ENCODE measurements at places on chromosomes 7 and 10.

- DNase-seq = no peak
Measured at GRCh38 chr10:133167693-133168616, 7.9 kb downstream of the KNDC1 start.

DNA sequence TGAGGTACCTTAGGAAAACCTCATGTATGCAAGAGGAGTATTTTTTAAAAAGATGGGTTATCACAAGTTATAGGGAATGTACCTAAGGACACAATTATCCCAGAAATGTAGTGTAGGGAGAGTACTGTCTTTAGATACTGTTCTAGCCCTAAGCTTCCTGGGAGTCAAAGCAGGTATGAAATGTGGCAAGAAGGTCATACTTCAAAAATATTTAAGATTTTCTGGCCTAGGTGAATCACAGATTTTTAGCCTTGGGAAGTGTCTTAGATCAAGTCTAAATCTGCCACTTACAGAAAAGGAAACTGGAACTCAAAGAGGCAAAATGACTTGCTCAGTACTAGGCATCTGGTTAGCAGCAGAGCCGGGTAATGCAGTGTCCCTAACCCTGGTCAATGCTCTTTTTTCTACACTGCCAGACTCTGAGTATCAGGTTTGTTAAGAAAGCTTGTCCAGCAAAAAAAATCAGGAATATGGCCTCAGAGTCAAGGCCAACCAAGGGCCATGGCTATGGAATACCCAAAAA is 13.9 kb downstream of the PIK3AP1 start:
- no peak for DNase-seq

DNA sequence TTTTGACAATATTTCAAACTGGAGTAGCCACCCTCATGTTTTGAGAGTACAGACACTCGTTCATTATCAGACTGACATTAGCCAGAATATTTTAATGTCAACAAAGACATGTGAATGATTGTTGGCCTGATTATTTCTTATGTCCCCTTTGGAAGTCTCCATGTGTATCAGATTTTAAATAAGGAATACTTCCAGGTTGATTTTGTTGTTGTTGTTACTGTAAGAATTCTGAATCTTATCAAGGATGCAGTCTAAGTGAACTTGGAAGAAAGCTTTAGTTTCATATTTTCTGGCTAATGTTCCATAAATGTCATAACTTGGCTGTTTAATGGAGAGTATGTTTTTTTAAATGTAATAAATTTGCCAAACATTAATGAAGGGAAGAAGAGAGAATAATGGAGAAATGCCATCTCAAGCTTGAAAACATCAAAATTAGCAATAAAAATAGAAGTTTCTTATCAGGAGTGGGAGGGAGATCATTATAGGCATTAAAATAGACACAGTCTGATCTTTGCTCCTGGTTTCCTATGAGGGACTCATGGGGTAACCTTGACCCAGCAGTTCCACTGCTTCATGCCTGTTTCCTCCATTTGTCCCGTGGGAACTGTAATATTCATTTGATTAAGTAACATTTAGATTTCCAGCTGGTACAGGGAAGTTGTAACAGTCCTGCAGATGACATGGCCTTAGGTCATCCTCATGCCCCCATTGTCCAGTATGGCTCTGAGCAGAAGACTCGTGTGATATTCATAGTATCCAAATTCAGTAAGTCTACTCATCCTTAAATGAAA is 122.4 kb upstream of the KIAA1217 start:
- DNase-seq = no peak

DNA sequence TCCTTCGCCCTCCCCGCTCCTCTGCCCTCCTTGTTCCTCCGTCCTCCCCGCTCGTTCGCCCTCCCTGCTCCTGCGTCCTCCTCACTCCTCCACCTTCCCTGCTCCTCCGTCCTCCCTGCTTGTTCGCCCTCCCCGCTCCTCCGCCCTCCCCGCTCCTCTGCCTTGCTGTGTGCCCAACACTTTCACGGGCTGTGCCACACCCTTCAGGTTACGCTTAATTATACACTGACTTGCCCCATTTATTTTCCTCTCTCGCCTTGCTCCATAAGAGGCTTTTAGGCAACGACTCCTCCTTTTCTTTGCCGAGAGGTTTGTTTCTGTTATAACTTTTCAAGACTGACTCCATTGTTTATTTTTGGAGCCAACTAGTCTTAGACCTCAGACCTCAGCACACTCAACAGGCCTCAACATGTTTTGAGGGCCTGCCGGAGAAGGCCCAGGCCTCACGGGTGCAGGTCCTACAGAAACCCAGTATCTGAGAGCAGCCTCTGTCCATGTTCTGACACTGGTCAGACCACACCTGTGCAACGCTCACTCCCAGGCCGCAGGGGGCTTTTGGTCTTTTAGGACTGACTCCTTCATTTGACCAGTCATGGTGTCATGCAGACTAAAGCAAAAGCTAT is 18.2 kb upstream of the PRKAG2 start:
- no peak for DNase-seq

DNA sequence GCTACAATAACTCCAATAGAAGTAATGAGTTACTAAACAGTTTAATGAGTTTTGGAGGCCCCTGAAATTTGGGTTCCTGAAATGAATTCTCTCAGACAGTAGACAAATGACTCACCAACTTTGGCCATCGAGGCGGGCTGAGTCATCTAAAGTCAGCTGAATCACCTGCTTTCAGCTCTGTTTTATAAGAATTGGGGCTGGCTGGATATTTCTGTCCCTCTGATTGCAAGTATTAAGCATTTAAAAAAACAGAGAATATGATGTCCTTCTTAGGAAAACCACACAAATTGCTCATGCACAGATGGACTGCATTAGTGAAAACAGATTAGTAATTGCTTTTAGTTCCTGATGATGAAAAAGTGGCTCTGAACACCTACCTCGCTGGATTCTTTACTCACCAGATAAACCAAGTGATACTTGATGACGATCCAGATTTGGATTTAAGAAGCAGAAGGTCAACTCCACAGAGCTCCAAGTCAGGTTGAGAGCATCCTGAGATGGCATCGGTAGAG is 59.1 kb downstream of the ZNF365 start:
- no peak for DNase-seq

DNA sequence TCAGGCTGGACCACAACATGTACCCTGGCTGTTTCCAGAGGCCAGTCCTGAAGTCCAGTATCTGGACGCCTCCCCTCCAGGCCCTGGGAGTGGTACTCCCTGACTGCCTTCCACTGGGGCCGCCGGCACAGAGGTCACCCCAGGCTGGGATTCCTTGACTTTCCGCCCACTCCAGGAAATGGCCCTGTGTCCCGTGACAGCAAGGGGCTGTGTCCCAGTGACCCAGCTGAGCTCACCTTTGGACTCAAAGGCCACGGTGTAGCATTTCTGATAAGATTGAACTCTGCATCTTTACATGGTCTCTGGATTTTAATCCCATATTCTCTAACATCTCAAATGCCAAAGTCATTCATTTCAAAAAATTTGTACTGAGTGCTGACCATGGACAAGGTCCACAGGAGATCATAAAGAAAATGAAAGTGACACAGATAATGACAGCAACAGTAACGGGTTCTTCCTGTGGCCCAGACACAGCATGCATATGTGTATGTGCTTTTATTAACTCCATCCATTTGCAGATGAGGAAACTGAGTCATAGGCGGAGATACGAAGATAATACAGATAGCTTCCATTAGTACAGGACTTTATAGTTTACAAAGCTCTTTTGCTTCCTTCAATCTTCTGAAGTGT is 5.4 kb downstream of the ADAMTS14 start:
- no peak for DNase-seq

GRCh38 chr7:103031781-103032180 is 42.8 kb downstream of the FBXL13 start:
- DNase-seq = no peak

- DNase-seq = peak; percentile 51
Measured at GRCh38 chr7:50142425-50143017, 49.5 kb upstream of the ZPBP start.
